ENCODE measurements at places on chromosomes 1 and 21. TPM values are rescaled to one million over a fixed set of nuclear protein-coding genes. Genes with fewer than 3 reads are reported as not detected.
A peak's percentile ranks its signal among the peaks of the same experiment; 100 is the strongest.

GRCh38 chr1:79006564-79006963 lies at the start of gene ADGRL4:
ADGRL4 (minus strand) TSS chr1:79006730; CDS start chr1:79006654, 76 bp downstream.
- peak; percentile 85 for DNase-seq

DNA sequence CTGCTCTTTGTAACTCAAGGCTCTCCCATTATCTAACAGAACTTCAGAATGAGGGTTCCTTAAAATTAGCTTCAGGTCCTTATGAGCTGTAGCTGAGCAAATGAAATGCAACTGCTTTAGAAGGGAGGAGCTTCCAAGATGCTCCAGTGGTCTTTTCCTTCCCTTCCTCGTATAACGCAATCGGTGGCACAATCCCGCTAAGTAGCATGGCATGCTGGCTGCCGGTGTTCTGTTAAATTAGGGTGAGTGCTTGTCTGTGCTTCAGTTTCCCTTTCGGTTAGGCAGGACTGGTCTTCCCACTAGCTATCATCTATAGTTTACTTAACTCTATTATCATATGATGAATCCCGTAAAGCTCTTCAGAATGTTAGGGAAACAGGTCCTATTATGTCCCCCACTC lies 917 bp downstream of the KIAA0040 start:
- DNase-seq, result no peak

- DNase-seq, result no peak
Measured at GRCh38 chr21:34736116-34736874, 67.5 kb downstream of the CLIC6 start.

Gene PLEKHG5
- total RNA-seq, result 8.9 TPM

Gene DENND2C
- total RNA-seq, result 4.8 TPM
